ENCODE measurements at places on chromosomes 11 and 22.

DNA sequence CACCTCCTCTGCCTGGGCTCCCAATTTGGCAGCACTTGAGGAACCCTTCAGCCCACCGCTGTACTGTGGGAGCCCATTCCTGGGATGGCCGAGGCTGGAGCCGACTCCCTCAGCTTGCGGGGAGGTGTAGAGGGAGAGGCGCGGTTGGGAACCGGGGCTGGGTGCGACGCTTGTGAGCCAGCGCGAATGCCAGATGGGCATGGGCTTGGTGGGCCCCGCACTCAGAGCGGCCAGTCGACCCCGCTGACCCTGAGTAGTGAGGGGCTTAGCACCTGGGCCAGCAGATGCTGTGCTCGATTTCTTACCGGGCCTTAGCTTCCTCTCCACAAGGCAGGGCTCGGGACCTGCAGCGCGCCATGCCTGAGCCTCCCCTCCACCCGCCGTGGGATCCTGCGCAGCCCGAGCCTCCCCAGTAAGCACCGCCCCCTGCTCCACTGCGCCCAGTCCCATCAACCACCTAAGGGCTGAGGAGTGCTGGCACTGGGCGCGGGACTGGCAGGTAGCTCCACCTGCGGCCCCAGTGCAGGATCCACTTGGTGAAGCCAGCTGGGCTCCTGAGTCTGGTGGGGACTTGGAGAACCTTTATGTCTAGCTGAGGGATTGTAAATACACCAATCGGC, 58.3 kb upstream of the DEFB108B start:
- DNase-seq: no peak
- H3K27ac ChIP-seq: no peak overlapping the region
- no peaks in the 10 kb centered on the region for H3K4me1 ChIP-seq
- H3K36me3 ChIP-seq: no peaks in the 10 kb centered on the region

DNA sequence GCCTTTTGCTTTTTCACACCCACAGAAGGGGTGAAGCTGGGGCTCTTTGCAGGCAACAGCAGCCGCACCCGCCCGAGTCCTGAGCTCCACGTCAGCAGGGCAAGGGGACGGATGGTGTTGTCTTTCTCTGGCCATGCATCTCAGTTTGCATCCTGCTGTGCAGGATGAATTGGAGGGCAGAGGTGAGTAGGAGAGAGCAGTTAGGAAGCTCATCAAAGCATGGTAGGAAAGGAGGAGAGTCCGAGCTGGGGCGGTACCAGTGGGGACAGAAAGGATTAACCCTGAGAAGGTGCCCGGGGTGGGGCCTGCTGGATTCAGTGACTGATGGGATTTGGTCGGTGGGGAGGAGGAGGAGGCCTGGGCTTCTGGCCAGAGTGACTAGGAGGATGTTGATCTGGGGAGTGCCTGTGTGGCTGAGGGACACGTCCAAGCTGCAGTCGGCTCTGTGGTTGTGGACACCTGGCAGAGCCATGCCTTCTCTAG, 14.6 kb downstream of the FAM83F start:
- H3K36me3 ChIP-seq: no peaks in the 10 kb centered on the region
- no peak for DNase-seq
- no peak overlapping the region for H3K4me3 ChIP-seq
- H3K27me3 ChIP-seq: peaks cover 11% of the 10 kb centered on the region

DNA sequence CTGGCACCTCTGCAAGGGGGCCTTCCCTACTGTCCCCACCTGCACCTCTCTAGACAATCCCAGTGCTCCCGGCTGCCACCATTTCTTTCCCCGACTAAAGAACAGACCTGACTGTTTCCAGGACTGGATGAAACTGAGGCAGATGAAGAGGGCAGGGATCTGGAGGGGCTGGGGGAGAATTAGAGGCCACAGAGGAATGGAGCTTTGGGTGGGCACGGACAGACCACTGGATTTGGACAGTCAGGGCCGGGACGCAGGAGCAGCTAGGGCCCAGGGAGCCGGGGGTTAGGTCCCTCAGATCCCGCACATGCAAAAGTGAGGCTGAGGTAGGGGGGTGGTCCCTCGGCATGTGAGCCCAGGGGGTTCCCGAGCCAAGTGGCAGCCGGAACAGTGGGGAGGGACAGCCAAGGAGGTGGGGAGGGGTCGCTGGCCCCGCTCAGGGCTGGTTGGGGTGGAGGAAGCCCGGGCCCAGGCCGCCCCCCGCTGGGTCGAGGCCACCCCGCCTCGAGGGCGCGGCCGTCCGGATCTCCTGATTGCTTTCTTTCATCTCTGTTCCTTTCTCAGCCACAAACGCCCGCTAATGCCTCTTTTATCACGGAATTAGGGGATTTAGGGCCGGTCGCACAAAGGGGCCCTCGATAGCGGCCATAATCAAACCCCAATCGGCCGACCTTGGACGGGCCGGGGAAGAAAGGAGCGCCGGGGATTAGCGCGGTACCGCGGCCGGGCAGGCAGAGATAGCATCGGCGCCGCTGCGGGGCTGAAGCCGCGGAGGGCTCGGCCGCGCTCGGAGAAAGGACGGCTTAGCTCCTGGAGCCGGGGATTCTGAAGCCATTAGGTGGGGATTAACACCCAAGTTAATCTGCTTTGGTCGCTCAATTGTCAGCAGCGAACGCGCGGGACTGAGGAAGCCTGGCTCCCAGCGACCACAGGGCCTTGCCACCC, 9.3 kb downstream of the SLC25A1 start:
- no peak overlapping the region for H3K27ac ChIP-seq
- no peak for DNase-seq
- H3K4me3 ChIP-seq: no peak overlapping the region
- peaks cover 45% of the 10 kb centered on the region for H3K4me1 ChIP-seq

- no peak overlapping the region for H3K27ac ChIP-seq
- H3K4me1 ChIP-seq: peaks cover 3% of the 10 kb centered on the region
- DNase-seq: no peak
- H3K27me3 ChIP-seq: no peaks in the 10 kb centered on the region
These were observed 44.7 kb upstream of the CXCR5 start for GRCh38 chr11:118838905-118839553.

DNA sequence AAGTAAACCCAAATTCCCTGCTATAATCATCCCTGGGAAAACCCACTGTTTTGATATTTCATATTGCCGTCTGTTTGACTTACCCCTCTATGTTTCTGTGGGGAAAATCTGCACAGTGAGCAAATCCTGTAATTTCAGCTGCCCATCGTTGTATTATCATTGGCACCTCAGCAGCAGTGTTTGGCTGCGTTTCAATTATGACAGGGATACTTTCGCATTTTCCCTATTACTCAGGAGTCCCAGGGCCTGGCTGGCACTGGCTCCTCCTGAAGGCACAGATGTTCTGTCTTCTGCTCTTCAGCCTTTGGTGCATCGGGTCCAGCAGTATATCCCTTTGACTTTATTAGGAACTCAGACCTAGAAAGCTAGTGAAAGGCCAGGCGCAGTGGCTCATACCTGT, 12.2 kb upstream of the MMP12 start:
- no peaks in the 10 kb centered on the region for H3K4me1 ChIP-seq
- no peaks in the 10 kb centered on the region for H3K36me3 ChIP-seq
- no peak for DNase-seq
- H3K27me3 ChIP-seq: no peaks in the 10 kb centered on the region

- no peaks in the 10 kb centered on the region for H3K36me3 ChIP-seq
- H3K27ac ChIP-seq: no peak overlapping the region
- H3K27me3 ChIP-seq: peaks cover 27% of the 10 kb centered on the region
- DNase-seq: no peak
These were observed 49.5 kb upstream of the PHF21B start for GRCh38 chr22:45059296-45059695.

GRCh38 chr11:8759634-8760033, 77.0 kb downstream of the RPL27A start:
- H3K4me1 ChIP-seq: peaks cover 16% of the 10 kb centered on the region
- H3K36me3 ChIP-seq: no peaks in the 10 kb centered on the region
- H3K27ac ChIP-seq: no peak overlapping the region
- no peak for DNase-seq
- H3K27me3 ChIP-seq: no peaks in the 10 kb centered on the region
- H3K4me3 ChIP-seq: no peak overlapping the region

DNA sequence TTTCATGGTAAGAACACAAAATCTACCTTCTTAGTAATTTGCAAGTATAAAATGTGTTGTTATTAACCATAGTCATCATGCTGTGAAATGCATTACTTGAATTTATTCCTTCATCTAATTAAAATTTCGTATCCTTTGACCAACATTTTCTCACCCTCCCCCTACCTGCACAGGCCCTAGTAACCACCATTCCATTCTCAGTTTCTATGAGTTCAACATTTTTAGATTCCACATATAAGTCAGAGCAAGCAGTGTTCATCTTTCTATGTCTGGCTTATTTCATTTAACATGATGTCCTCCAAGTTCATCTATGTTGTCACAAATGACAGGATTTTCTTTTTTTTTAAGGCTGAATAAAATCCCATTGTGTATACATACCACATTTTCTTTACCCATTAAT, 43.5 kb upstream of the CCDC179 start:
- H3K4me3 ChIP-seq: no peak overlapping the region
- no peaks in the 10 kb centered on the region for H3K4me1 ChIP-seq
- no peak for DNase-seq
- no peaks in the 10 kb centered on the region for H3K27me3 ChIP-seq

DNA sequence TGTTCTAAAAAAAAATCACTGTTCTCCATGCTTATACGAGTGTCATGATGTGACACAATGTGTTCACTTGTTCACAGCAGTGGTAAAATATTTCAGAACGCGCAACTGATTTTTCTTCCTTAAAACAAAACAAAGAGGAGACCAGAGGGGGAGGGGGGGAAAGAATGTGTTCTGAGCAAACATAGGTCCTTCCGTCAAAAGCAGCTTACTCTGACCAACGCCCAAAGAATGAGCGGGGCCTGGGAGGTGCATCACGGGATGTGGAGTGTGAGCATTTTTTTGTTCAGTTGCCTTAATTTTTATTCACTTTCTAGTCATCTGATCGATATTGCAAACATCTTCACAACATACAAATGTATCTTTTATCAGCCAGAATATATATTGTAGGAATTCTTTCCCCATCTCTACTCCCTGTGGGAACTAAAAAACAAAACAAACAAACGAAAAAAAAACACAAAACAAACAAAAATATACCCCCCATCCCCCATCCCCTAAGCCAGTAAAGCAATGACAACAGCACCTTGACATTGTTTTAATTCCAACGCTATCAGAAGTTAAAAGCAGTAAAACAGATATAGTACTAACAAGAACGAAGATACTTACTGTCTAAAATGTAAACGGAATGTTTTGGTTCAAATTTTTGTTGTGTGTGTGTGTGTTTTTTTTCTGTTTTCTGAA, 43.3 kb downstream of the BDNF start:
- H3K4me3 ChIP-seq: no peak overlapping the region
- no peaks in the 10 kb centered on the region for H3K36me3 ChIP-seq
- H3K4me1 ChIP-seq: no peaks in the 10 kb centered on the region
- H3K27me3 ChIP-seq: no peaks in the 10 kb centered on the region

DNA sequence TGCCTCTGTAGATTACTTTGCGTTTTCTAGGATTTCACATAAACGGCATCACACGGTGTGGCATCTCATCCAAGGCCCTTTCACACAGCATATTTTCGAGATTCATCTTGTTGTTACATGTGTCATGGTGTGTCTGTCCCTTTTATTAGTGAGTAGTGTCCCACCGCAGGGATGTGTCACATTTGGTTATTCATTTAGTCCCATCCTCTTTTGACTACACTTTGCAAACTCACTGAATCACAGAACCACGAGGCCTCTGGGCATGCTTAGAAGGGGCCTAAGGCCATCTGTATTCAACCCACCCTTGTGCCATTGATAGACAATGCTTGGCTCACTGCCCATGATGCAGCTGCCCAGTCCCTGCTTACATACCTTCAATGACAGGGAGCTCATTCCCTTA, 4.2 kb upstream of the RAC2 start:
- H3K4me1 ChIP-seq: peaks cover 26% of the 10 kb centered on the region
- no peaks in the 10 kb centered on the region for H3K36me3 ChIP-seq
- no peak overlapping the region for H3K27ac ChIP-seq
- no peak for DNase-seq
- no peaks in the 10 kb centered on the region for H3K27me3 ChIP-seq

GRCh38 chr11:73155102-73155501, 13.0 kb upstream of the FCHSD2 start:
- H3K27ac ChIP-seq: peak overlapping the region; percentile 60
- DNase-seq: no peak
- H3K4me1 ChIP-seq: peaks cover 52% of the 10 kb centered on the region
- no peaks in the 10 kb centered on the region for H3K27me3 ChIP-seq
- H3K36me3 ChIP-seq: no peaks in the 10 kb centered on the region
- H3K4me3 ChIP-seq: no peak overlapping the region

- H3K4me1 ChIP-seq: peaks cover 13% of the 10 kb centered on the region
- H3K27ac ChIP-seq: no peak within 1 kb of the TSS
- H3K36me3 ChIP-seq: no peaks in the 10 kb centered on the region
- peaks cover 43% of the 10 kb centered on the region for H3K27me3 ChIP-seq
These were observed at the start of gene GSC2 for GRCh38 chr22:19149991-19150390. Gene GSC2, minus strand, starts transcription at chr22:19150292. Its CDS starts 9 bp downstream, at chr22:19150283.

DNA sequence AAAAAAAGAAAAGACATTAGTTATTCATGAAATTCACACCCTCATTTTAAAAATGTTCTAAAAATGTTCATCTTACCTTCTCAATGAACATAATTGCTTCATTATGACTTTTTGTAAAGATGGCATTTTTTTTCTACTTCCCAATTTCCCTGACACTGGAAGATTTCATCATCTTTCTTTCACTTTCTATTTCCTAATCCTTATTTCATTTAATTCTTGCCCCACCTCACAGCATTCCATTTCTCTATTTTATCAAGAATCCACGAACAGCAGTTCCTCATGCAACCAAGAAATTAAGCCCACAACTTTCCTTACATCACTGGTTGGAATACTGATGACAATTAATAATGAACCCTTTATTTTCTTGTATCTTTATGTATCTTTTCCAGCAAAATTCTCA, 1.9 kb downstream of the PATL1 start:
- no peaks in the 10 kb centered on the region for H3K27me3 ChIP-seq
- peak overlapping the region; percentile 99 for H3K27ac ChIP-seq
- H3K4me3 ChIP-seq: no peak overlapping the region
- H3K4me1 ChIP-seq: peaks cover 72% of the 10 kb centered on the region
- DNase-seq: no peak

DNA sequence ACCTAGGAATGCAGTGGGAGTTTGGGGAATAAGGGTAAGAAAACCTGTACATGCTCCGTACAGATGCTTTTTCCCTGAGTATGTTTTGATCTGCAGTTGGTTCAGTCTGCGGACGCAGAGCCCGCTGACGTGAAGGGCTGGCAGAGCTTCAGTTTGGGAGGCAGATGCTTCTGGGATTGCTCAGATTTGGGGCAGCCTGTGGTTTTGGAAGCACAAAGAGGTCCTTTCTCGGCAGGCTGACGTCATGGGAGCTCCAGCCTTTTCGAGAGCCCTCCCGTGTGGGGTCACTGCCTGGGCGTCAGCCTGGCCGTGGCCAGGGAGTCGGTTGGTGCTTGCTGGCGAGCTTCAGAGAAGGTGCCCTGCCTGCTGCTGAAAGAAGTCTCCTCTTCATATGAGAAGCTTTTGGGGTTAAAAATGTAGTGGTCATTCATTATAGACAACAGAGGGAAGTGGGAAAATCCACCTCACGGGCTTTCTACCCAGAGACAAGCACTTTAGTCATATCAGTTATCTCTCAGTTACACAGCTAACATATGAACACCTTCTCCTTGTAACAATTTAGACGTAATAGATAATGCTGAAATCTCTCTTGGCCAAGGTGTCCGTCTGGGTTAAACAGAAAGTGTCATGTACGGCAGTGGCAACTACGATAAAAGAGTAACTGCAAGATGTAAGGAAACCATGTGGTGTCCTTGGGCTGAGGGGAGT, 26.8 kb downstream of the TPCN2 start:
- DNase-seq: no peak
- no peak overlapping the region for H3K4me3 ChIP-seq
- H3K4me1 ChIP-seq: peaks cover 17% of the 10 kb centered on the region

- no peaks in the 10 kb centered on the region for H3K36me3 ChIP-seq
- DNase-seq: no peak
- no peak overlapping the region for H3K27ac ChIP-seq
- H3K27me3 ChIP-seq: no peaks in the 10 kb centered on the region
These were observed 27.5 kb upstream of the ZDHHC13 start for GRCh38 chr11:19089421-19089820.

- H3K36me3 ChIP-seq: no peaks in the 10 kb centered on the region
- H3K27me3 ChIP-seq: peaks cover 9% of the 10 kb centered on the region
- peaks cover 3% of the 10 kb centered on the region for H3K4me1 ChIP-seq
These were observed 256.5 kb upstream of the CADM1 start for GRCh38 chr11:115760461-115761320.

All from left lung (tissue), 14 donors.